ENCODE measurements at places on chromosomes 11 and 22. TPM values are rescaled to one million over a fixed set of nuclear protein-coding genes. Genes with fewer than 3 reads are reported as not detected.

The OR10A2 gene
- total RNA-seq = not detected

The MS4A4A gene
- total RNA-seq = not detected

The LMO2 gene
- total RNA-seq = 0.83 TPM

The C2CD3 gene
- 20.2 TPM for total RNA-seq

The CATSPERZ gene
- 0.29 TPM for total RNA-seq

The C11orf52 gene
- total RNA-seq = 1.2 TPM

The PATE2 gene
- total RNA-seq = not detected

The ART1 gene
- total RNA-seq = not detected

The GLYAT gene
- total RNA-seq = not detected

The MIAT gene
- total RNA-seq = 0.17 TPM

The CRYBB1 gene
- not detected for total RNA-seq

The CALCA gene
- total RNA-seq = not detected

The TEAD1 gene
- total RNA-seq = 105 TPM

The DEUP1 gene
- not detected for total RNA-seq

The OR5P2 gene
- not detected for total RNA-seq

The GLYATL2 gene
- 1.2 TPM for total RNA-seq

The SNX15 gene
- total RNA-seq = 15.2 TPM

All from LHCN-M2 (cell line).